ENCODE measurements at places on chromosomes 1 and 21.

- H3K27me3 ChIP-seq: no peaks in the 10 kb centered on the region
- DNase-seq: no peak
- H3K4me1 ChIP-seq: no peaks in the 10 kb centered on the region
- peaks cover 33% of the 10 kb centered on the region for H3K36me3 ChIP-seq
Observed at GRCh38 chr1:12272770-12273169, 42.9 kb downstream of the VPS13D start.

- H3K27ac ChIP-seq: no peak overlapping the region
- no peak overlapping the region for H3K4me3 ChIP-seq
- H3K4me1 ChIP-seq: no peaks in the 10 kb centered on the region
- no peaks in the 10 kb centered on the region for H3K36me3 ChIP-seq
Observed at GRCh38 chr1:69585666-69586065, 17.9 kb downstream of the LRRC7 start.

- no peak overlapping the region for H3K27ac ChIP-seq
- no peaks in the 10 kb centered on the region for H3K36me3 ChIP-seq
- H3K4me3 ChIP-seq: no peak overlapping the region
Observed at GRCh38 chr1:2459757-2460156, 16.3 kb upstream of the PLCH2 start.

- H3K36me3 ChIP-seq: no peaks in the 10 kb centered on the region
- no peaks in the 10 kb centered on the region for H3K27me3 ChIP-seq
- H3K4me3 ChIP-seq: no peak overlapping the region
- no peak overlapping the region for H3K27ac ChIP-seq
- DNase-seq: no peak
Observed at GRCh38 chr1:18360251-18360650, 120.5 kb upstream of the KLHDC7A start.

GRCh38 chr1:29756498-29756897 lies 520.2 kb downstream of the PTPRU start:
- no peak for DNase-seq
- no peak overlapping the region for H3K4me3 ChIP-seq
- no peaks in the 10 kb centered on the region for H3K4me1 ChIP-seq
- no peaks in the 10 kb centered on the region for H3K36me3 ChIP-seq

DNA sequence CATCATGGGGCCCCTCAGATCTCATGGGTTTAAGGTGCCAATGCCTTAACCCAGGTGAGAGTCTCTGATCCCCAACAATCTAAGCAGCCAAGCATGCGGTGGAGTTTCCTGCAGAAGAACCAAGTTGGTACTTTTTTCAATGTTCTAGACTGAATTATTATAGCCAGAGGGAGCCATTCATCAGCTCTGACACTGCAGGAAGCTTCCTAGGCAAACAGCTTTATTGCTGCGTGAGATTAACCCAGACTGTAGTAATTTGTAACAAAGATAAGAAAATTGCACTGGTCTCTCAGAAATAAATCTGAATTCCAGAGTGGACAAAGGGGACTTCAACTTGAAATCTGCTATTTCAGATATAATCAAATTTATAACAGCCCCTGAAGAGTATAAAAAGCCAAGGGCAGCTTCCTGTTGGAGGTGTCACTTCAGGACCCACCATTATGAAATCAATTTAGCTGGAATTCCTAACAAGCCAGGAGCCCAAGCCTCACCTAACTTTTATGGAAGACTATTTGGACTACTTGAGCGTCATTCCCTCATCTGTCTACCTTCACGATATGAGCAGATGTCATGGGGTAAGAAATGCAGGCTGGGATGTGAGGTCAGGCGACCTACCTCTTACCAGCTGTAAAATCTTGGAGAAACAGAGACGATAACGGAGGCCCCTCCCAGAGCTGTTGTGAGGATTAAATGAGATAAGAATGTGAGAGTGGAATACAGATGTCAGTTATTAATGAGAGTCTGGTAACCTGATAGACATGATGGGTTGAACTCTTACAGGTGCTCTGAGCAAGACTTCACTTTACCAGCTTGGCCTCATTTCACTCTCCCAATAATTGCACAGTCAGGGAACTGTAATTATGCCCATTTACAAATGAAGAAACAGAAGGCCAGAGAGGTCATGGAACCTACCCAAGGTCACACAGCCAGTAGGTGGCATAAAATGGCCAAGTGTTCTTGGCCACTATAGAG lies 135.1 kb downstream of the RRAGC start:
- H3K4me3 ChIP-seq: no peak overlapping the region
- no peak overlapping the region for H3K27ac ChIP-seq
- H3K27me3 ChIP-seq: peaks cover 3% of the 10 kb centered on the region
- no peaks in the 10 kb centered on the region for H3K36me3 ChIP-seq
- H3K4me1 ChIP-seq: peaks cover 18% of the 10 kb centered on the region

GRCh38 chr1:226711976-226712741 lies 26.9 kb downstream of the ITPKB start:
- no peaks in the 10 kb centered on the region for H3K36me3 ChIP-seq
- DNase-seq: no peak
- H3K27ac ChIP-seq: no peak overlapping the region
- H3K4me1 ChIP-seq: peaks cover 20% of the 10 kb centered on the region

DNA sequence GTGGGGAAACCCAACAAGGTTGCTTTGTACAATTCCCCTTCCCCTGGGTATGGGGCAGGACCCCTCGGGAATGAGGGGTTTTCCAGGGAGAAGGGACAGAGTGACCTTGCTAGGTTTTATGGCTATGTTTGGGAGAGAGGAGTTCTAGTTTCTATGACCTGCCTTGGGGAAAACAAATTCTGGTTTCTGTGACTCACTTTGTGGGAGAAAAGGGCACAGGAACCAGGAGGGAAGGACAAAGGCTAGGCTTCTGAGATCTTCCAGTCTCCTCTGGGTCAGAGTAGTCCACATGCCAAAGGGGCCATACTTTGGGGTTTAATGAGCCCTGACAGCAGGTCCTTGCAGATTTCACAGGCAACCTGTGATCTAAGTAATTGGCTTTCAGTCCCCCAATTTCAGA lies 5.5 kb upstream of the PTGER3 start:
- peaks cover 18% of the 10 kb centered on the region for H3K27me3 ChIP-seq
- H3K4me3 ChIP-seq: no peak overlapping the region
- H3K4me1 ChIP-seq: no peaks in the 10 kb centered on the region
- DNase-seq: no peak
- no peak overlapping the region for H3K27ac ChIP-seq

GRCh38 chr1:237799762-237800474 lies 90.8 kb downstream of the ZP4 start:
- H3K27me3 ChIP-seq: no peaks in the 10 kb centered on the region
- H3K4me3 ChIP-seq: no peak overlapping the region
- H3K27ac ChIP-seq: no peak overlapping the region
- DNase-seq: no peak

GRCh38 chr1:245915406-245915805 lies 591.7 kb downstream of the SMYD3 start:
- no peak for DNase-seq
- no peak overlapping the region for H3K27ac ChIP-seq
- no peaks in the 10 kb centered on the region for H3K4me1 ChIP-seq
- H3K36me3 ChIP-seq: no peaks in the 10 kb centered on the region
- no peak overlapping the region for H3K4me3 ChIP-seq

DNA sequence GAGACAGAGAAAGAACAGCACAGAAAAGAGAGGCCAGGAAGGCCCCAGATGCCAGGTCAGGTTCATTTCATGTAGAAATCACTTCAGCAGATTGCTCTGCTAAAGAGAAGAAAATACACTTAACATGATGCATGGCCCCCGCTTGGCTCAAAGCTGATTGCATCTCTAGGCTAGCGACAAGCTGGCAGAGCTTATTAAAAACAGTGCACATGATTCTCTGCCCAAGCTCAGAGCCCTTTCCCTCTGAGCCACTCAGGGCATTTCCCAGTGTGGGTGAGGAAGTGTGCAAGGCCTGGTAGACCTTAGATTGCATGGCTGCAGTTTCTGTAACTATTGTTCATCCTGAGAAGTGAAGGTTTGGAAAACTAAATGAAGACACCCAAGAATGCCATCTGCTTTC lies 3.3 kb upstream of the CAPN9 start:
- H3K4me3 ChIP-seq: no peak overlapping the region
- DNase-seq: no peak
- H3K27ac ChIP-seq: no peak overlapping the region
- no peaks in the 10 kb centered on the region for H3K4me1 ChIP-seq
- no peaks in the 10 kb centered on the region for H3K36me3 ChIP-seq

DNA sequence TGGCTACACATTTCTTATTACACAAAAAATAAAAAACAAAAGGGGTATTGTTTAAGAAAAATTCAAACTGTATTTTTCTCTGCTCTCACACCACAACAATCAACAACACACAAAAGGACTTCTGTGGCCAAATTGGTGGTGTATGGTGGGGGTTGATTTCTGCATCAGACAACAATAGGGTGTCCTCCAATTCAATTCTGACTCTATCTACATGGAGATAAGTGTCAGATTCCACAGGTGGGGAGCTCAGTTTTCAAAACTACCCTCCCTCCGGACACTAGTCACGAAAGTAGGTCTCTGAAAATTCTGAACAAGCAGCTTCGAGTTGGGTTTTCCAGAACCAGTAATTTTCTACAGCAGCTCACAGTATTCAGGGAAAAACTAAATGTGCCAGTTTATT lies 744.9 kb upstream of the NCAM2 start:
- no peaks in the 10 kb centered on the region for H3K4me1 ChIP-seq
- no peak overlapping the region for H3K4me3 ChIP-seq
- H3K36me3 ChIP-seq: no peaks in the 10 kb centered on the region
- no peaks in the 10 kb centered on the region for H3K27me3 ChIP-seq
- no peak overlapping the region for H3K27ac ChIP-seq
- DNase-seq: no peak

DNA sequence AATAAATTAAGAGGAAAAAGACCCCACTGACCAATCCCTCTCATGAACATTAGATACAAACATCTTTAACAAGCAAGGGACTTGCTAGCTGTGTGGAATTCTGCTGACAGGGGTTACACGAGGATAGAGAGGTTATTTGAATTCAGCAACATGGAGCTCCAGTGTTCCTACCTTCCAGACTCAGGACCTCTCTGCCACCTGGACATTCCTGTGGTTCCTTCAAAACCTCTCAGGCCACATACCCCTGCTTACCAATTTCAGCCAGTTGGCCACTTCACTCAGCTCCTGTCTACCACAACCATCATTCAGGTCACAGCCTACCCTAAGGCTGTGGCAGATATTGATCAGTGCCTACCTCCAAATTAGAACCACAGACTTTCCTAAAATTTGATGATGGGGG lies 147.5 kb downstream of the RRAGC start:
- no peaks in the 10 kb centered on the region for H3K4me1 ChIP-seq
- H3K27ac ChIP-seq: no peak overlapping the region
- no peak for DNase-seq
- no peaks in the 10 kb centered on the region for H3K36me3 ChIP-seq
- no peaks in the 10 kb centered on the region for H3K27me3 ChIP-seq

Measured in endothelial cell of umbilical vein (primary cell).